Chondrocyte (in vitro differentiated cells): ENCODE measurements at places on chromosomes 12 and 14. TPM values are rescaled to one million over a fixed set of nuclear protein-coding genes. Genes with fewer than 3 reads are reported as not detected.

- no peak for DNase-seq
These were observed 171.2 kb downstream of the CEP128 start for GRCh38 chr14:80770114-80770908.

DNA sequence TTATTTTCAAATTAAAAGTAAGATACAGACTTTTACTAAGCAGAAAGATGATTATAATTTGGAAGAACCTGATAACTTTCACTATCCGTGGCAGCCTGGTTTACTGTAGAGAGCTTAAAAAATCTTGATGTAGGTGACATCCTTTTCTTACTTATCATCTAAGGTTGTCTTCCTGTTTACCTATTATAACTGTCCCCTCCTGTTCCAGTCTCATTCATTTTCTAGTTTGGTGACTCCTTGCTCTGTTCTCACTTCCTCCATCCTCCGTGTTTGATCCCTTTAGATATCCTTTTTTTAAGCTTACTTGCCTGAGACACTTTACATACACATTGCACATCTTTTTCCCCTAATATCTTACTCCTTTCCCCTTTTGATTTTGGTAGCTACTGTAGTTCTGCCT lies 27.5 kb downstream of the CCDC91 start:
- no peak for DNase-seq

DNA sequence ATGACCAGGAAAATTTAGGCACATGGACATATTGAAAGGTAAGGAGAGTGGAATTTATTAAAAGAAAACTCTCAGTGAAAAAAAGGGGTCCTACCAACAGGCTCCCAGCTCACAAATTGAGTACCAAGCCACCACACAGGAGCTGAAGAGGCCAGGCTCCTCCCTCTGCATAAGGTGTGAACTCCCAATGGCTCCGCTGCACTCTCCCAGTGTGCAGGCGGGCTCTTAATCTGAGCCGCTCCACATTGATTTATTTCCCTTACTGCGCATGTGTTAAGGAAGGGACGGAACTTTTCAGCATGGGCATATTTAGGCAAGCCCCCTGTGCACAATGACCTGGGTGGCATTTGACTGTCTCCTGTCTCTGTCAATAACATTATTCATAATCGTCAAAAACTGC lies 68.6 kb upstream of the PLEKHG7 start:
- DNase-seq = no peak

DNA sequence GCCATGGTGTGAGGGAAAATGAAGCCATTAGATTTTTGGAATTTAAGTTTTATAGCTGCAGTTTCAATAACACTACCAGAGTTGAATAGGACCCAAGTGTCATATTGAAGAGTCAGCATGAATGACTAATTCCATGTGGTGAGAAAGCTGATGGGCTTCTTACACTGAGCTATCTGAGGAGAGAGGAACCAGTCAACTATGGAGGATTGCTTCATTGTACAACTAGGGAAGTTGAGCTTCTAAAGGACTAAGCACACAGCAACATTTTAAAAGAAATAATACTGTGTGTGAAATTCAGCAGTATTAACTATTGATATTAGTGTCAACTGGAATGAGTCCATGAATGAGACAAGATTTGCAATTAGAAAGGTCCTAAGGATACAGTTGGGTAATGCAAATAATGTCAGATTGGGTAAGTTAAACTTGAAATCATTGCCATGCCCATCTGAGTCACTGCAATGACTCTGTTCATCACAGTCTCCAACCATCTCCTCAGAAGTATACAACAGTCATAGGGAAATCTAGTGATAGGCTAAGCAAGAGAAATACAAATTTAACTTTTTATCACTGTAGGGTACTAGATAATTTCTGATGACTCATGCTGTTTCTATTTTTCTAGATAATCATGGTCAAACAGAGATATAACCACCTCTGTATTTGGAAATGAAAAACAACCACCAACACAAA lies 394.2 kb downstream of the FSCB start:
- no peak for DNase-seq

DNA sequence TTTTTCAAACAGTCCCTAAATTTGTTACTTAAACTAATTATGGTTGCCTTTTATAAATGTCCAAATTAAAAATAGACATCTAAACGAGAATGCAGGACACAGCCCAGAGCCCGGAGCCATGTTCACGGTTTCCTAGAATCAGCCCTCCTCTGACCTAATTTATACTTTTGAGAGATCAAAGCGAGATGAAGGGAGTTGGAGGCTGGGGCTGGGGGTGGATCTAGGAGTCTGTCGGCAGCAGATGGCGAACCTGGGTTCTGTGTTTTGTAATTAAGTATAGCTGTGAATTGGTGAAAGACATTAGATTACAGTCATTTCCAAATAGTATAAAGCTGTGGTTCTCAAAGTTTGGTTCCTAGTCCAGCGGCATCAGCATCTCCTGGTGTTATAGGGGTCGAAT lies 210.1 kb downstream of the SLC41A2 start:
- no peak for DNase-seq

DNA sequence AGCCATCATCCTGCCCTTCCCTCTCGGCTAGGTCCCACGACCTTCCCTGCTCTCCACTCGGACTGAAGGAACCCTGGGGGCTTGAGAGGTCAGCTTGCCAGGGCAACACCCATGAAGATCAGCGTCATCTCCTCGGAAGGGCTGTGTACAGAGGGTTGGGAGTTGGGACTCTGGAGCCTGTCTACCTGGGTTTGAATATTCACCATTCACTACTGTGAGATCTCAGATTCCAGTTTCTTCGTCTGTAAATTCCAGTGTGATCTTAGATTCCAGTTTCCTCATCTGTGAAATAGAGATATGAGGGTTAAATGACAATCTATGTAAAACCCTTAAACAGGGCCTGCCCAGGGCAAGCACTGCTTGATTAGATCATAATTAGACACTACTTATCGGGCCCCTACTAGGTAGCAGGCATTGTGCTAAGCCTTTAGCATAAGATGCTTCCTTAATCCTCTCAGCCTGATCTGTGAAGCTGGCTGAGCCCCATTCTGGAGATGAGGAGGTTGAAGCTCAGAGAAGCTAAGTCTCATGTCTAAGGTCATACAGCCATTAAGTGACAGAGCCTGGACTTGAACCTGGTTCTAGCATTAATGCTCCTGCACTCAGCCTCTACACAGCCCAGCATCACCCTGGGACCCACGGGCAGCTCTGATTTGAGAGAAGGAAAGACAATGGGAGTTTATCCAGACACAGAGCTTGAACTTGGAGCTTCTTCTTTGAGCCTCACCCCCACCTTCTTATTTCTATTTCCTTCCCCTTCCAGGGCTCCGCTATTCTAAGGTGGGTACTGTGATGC lies 612 bp upstream of the ZDHHC22 start:
- no peak for DNase-seq

GRCh38 chr12:75735853-75736252 lies 224.4 kb upstream of the KRR1 start:
- no peak for DNase-seq

GRCh38 chr12:76033081-76034011 lies 1.8 kb upstream of the PHLDA1 start:
- no peak for DNase-seq

GRCh38 chr14:61780125-61780524 lies 17.9 kb downstream of the SNAPC1 start:
- no peak for DNase-seq

GRCh38 chr12:34291426-34291901 lies 269.2 kb downstream of the ALG10 start:
- DNase-seq = no peak

DNA sequence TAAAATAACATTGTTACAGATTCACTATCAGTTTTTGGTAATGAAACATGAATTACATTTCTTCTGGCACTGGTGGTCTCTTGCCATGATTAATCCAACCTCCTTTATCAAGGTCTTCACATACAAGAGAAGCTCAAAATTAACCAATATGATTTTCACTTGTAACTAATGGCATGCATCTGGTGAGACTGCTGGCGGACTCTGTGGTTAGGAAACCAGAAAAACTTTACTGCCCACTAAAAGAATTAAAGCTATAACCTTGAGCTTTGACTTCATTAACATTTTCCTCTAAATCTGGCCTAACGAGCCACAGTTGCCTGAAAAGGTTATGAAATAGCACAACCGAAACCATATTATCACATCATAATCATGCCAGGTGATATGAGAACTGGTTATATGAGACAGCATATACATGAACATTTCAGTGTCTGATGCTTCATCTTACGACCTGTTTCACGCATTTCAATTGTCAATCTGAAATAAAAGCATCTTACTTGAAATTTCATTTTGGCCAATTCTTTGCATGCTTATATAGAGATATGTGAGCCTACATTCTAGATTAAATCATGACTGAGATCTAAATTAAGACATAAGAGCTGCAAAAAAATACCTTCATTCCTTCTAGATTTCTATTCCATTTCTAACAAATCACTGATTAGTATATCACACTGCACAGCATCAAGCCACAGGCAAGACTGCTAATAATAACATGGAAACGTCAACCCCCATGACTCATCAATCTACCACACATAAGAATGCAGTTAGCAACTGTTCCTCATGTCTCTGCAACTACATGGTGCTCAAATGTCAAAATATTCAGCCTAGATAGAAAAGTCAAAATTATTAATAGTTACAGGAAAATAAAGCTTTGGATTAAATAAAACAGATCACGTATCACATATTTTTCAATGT lies 89.3 kb downstream of the OSBPL8 start:
- DNase-seq = no peak

GRCh38 chr12:19198272-19198671 lies 68.7 kb downstream of the PLEKHA5 start:
- DNase-seq = no peak

The LHX5 gene
- total RNA-seq = not detected in 3 replicates
